NCI-H1092 (cell line): ENCODE measurements at places on chromosomes 3 and 15.

DNA sequence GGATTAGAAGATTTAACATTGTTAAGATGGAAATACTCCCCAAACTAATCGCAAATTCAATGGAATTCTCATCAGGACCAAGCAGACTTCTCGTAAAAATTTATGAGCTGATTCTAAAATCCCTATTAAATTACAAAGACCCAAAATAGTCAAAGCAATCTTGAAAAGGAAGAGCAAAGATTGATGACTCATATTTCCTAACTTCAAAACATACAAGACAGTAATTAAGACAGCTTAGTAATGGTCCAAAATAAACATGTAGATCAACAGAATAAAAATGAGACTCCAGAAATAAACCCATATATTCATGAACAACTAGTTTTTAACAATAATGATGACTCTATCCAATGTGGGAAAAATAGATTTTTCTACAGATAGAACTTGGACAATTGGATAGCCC is 148.7 kb downstream of the SI start:
- DNase-seq, result no peak

DNA sequence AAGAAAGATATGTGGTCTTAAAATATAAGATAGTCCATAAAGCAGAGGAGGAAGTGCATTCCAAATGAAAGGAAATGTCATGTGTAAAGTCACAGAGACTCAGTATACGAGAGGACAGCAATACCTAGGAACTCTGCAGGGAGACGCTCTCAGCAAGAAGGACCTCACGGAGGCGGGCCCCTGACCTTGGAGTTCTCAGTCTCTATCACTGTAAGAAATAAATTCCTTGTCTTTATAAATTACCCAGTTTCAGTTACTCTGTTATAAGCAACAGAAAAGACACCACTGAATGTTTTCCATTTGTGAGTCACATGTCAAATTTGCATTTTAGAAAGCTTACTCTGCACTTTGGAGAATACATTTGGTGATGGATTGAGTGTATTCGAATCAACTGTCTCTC is 140.6 kb downstream of the GBE1 start:
- no peak for DNase-seq

GRCh38 chr15:85733416-85733815 is 61.3 kb downstream of the KLHL25 start:
- no peak for DNase-seq

DNA sequence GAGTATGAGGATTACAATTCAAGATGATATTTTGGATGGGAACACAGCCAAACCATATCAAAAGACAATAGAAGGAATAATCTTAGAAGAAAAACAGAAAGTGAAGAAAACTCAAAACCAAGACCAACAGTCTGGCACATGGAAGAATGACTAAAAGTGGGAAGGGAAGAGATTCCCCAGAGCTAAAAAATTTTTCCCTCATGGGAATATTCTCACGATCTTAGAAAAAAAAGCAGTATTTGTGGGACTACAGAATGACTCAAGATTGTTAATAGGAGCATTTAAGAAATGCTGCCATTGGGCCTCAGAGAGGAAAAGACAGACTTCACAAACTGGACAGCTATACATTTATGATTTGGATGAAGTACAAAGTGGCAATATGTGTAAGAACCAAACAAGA is 18.3 kb downstream of the OSTN start:
- DNase-seq, result no peak

DNA sequence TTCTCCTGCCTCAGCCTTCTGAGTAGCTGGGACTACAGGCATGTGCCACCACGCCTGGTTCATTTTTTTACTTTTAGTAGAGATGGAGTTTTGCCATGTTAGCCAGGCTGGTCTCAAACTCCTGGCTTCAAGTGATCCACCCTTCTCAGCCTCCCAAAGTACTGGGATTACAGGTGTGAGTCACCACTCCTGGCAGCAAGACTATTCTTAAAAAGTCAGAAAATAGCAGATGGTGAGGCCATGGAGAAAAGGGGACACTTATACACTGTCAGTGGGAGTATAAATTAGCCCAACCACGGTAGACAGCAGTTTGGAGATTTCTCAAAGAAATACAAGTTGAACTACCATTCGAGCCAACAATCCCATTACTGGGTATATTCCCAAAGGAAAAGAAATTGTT is 603.3 kb upstream of the TBL1XR1 start:
- no peak for DNase-seq

- no peak for DNase-seq
Observed at GRCh38 chr3:112602217-112602838, 38.6 kb downstream of the CCDC80 start.

DNA sequence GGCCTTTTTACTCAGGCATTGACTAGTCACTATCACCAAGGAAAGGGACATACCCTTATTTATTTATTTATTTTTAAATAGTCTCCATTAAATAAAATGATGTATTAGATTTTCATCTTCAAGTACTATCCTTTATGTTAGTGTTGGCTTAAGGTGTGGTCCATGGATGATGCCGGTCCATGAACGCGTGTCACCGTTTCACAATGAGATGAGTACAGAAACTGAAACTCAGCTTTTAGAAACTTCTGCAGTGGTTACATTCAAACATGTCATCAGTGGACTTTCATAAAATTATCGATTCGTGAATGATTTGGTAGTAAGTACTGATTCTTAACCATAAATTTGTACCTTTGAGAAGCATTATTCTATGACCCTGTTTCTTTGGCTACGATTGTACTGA is 166.6 kb downstream of the SATB1 start:
- DNase-seq, result no peak

- no peak for DNase-seq
Observed at GRCh38 chr3:2158828-2159227, 60.2 kb downstream of the CNTN4 start.

DNA sequence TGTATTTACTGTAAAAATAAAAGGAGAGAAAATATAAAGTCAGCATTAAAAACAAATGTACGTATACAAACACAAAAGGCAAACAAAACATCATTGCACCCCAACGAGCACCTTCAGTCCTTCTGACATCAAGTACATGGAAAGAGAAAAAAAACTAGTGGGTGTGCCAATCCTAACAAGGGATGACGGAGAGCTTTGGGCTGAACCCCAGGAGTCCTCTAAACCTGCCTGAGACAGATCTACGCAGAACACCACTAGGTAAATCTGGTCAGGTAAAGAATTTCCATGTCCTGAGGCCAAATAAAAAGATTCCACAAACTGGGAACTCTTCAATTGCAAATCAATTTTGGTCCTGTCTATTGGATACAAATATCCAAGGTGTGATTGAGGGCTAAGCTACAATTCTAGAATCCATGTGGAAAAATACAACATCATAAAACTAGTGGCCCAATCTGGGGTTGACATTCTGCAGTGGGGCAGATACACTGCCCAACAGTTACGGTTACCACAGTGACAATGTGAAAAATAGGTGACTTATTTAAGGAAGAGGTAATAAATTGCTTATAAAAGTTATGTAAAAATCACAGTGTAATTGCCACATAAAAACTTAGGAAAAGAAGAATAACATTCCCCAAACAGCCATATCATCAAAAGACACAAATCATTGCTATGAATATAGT is 14.2 kb downstream of the IFT80 start:
- DNase-seq, result no peak

DNA sequence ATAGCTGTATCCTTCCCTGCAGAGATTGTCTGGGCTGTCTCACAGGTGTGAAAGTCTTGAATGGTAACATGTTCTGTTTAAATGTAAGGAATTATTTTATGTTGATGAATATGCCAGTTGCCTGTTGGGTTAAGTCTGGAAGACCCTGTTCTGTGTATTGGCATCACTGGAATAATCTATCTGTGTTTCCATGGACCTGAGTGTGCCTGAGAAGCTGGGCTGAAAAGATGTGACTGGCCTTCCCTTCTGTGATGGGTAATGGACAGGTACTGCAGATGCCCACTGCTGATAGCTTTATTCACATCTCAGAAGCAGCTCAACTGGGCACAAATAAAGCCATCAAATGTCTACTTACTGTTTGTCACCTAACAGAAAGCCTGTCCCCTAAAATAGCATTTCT is 196.3 kb downstream of the FNDC3B start:
- no peak for DNase-seq

DNA sequence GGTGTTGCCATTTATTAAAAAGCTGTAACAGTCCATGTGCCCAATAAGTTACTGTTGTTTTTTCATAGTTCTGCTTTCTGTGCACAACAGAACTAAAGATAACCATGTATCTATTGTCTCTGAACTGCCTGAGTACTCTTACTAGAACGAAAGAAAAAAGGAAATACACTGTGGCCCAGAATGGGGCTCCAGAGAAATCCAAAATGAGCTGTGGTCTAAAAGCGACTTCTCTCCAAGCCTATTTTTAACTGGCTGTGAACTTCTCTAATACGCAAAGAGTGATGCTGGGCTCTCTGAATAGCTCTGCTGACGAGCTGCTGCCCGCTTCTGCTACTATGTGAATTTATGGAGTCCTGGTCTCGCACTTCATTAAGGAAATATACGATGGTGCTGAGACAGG is 56.2 kb upstream of the LPP start:
- no peak for DNase-seq

- no peak for DNase-seq
Observed at GRCh38 chr15:84910928-84911623, 26.6 kb downstream of the SLC28A1 start.

DNA sequence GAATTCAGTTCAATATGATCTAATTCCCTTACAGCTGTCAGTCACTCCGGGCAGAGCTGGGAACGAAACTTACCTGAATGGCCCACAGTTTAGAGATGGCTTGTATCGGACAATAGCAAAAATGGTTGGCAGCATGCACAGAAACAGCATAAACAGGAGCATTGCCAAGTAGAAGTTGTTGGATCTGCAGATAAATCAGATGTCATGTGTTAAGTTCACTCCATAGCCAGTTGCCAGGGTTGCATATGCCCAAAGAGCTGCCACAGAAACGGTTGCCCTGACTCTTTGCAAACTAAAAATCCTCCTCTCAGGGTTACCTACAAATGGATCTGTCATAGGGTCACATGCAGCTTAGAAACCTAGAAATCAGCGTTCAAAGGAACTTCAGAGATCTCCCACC is 15.4 kb upstream of the STARD5 start:
- DNase-seq, result no peak

- DNase-seq, result no peak
Observed at GRCh38 chr3:139894643-139894989, 40.4 kb upstream of the CLSTN2 start.

DNA sequence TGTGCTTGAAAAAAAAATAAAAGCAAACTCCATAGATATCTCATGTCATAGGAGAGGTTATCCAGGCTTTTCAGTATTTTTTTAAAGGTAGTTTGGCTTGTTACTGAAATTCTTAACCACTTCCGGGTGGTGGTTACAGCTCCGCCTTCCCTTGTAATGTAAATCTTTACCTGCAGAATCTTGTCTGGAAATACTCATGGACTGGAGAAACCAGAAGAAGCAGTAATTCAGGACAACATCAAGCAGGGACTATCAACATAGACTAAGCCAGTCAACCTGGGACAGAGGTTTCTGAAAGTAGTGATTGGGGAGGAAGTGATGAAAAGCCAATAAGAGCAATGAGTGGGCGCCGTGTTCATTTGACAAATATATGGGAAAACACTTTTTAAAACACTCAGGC is 78.9 kb upstream of the SKOR1 start:
- DNase-seq, result no peak

- DNase-seq, result no peak
Observed at GRCh38 chr3:154976072-154976983, 103.8 kb upstream of the MME start.

GRCh38 chr15:75597667-75598341 is 18.7 kb upstream of the PTPN9 start:
- DNase-seq, result no peak

DNA sequence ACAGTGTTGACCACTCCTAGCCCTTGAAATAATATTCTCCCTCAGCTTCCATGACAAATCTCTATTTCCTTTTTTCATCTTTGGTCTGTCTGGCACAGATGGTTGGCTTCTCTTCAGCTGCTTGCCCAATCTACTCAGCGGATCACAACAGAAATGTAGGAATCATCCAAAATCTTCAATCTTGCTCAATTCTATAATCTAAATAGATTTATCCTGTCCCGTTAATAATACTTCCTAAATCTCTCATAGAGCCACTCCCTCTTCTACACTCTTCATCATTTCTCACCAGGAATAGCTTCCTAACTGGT is 3.8 kb downstream of the PEAK1 start:
- DNase-seq, result no peak

GRCh38 chr3:87009271-87009670 is 18.3 kb upstream of the VGLL3 start:
- no peak for DNase-seq

GRCh38 chr3:189058071-189058470 is 113.7 kb upstream of the TPRG1 start:
- no peak for DNase-seq

DNA sequence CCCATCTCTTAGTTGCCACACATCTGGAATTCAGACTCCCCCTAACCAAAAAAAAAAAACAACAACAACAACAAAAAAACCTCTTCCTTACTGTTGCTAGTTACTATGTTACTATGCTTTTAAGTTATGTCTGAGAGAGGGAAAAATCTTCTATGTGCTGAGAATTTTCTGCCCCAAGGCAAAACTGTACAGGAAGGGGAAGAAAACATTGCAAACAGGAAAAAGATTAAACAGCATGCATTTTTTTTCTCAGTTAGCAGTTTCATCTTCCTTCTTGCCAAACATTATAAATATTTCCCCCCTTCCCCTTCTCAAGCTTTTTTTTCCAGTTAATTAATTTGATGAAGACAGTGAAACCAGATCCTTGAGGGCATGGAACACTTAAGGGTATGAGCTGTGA is 1.1 kb upstream of the CD200R1 start:
- DNase-seq, result no peak

DNA sequence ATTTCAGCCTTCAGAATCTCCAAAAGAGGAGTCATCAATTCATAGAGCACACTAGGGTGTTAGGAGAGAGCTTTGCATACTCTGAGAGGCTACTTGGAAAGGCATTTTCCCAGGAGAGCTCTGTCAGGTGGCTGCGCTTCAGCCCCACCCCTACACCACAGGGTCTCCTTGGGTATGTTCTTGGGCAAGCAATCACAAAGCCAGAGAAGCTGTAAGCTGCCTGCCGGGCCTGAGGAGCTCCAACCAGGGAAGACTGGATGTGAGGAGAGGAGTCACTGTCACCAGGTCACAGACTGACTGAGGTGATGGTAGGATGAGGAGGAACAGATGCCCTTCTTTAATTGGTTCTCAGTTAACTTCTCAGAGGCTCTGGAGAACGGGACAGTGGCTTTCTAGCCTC is 9.8 kb upstream of the RPSA start:
- no peak for DNase-seq

GRCh38 chr15:90239371-90239770 is 5.4 kb downstream of the GDPGP1 start:
- DNase-seq, result no peak

DNA sequence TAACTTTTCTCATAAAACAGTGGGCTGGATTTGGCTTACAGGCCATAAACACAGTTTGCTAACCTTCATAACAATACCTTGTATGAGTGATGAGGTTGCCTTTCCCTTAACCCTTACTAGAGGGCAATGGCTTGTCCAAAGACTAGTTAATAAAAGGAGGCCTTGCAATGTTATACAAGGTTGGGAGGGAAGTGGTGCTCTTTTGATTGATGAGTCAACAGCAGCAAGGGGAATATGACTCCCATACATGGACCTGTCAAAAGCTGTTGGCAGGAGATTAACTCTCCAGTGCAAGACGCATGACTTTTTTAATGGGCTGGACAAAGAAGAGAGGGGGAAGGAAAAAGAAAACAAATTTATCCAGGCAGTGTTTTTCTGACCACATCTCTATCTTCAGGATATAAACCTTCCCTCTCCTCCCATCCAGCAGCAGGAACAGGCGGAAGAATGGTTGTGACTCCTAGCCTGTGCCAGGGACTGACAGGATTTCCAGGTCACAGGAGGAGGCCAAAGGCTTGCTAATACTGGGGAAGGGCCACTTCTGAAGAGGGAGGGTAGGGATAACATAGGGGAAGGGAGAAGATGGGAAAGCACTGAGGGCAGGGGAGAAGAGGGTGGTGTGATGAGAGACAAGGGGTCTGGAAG is 35.2 kb upstream of the ARL14 start:
- no peak for DNase-seq
